Activated T-helper 1 cell treated with anti-CD3 and anti-CD28 coated beads, Interleukin-12 subunit alpha, Interleukin-12 subunit beta, Interleukin-2, Interleukin-4 antibody, amounts not matched to agents 30 ng/mL and 10 ng/mL and 1 ng/mL, durations not matched to agents 14 hours and 24 hours and 36 hours (primary cell): ENCODE measurements at places on chromosomes 2 and 18. TPM values are rescaled to one million over a fixed set of nuclear protein-coding genes. Genes with fewer than 3 reads are reported as not detected.
A peak's percentile ranks its signal among the peaks of the same experiment; 100 is the strongest.

DNA sequence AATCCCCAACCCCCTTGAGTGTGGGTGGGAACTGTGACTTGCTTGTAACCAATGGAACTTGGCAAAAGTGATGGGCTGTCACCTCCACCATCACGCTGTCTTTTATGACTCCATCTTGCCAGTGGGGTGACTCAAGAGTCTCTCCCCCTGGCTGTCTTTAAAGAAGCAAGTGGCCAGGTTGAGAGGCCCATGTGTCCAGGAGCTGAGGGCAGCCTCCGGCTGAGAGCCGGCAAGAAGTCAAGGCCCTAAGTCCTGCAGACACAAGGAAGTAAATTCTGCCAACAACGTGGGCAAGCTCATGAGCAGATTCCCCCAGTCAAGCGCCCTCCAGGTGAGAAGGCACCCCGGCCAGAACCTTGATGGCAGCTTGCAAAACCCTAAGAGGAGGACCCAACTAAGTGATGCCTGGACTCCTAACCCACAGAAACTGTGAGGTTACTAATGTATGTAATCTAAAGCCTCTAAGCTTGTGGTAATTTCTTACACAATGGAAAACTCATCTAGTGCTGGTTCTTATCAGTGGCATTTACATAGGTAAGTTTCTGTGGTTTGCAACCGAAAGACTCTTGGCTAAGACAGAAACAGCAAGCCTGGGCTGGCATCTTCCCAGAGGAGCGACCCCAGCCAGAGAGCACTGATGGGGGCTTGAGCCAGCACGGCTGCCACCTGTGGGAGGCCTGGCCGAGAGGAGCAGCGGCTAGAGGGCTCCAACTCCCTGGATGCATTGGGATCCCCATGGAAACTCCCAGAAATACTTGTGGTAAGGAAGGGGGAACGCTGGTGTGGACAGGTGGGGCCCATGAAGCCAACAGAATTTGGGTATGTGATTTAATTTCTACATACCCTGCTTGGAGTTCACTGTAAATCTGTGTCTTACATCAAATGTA lies 49.3 kb downstream of the CIB4 start:
- no peak overlapping the region for H3K27ac ChIP-seq
- no peak for DNase-seq

The CNTNAP5 gene
- not detected in 2 replicates for total RNA-seq

DNA sequence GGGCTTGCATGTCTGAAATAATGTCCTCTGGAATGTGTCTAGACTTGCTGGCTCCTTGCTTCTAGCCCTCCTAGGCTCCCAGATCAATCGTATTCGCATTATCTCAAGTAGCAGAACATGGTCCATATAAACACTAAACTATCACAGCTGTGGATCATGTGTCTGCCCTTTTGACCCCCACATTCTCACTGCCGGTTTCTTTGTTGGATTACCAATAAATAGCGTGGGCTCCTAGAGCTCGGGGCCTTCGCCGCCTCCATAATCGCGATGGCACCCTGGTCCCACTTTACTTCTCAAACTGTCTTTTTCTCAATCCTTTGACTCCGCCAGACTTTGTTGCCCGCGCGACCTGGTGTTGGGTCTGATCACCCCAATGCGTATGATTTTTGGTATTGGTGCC lies 6.3 kb upstream of the SCYGR8 start:
- no peak for DNase-seq
- H3K27ac ChIP-seq: no peak overlapping the region
- peaks cover 5% of the 10 kb centered on the region for H3K27me3 ChIP-seq

DNA sequence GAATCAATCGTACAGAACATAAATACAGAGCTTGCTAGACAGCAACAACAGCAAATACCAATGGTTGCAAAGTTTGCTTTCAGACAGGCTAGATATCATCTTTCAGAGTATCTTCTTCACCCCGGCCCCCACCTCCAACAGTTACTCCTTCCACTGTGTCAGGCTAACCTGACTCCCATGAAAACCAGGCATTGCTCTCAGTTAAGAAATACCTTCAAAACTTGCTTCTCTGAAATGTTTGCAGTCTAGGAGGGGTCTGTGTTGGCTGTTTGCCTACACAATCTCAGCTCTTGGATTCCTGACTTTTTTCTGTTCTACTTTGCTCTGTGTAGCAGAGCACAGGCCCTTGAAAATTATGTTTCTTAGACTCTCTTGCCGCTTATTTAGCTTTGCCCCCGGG lies 599.5 kb upstream of the SYT4 start:
- H3K4me3 ChIP-seq: no peak overlapping the region
- no peaks in the 10 kb centered on the region for H3K27me3 ChIP-seq
- no peaks in the 10 kb centered on the region for H3K4me1 ChIP-seq
- H3K36me3 ChIP-seq: no peaks in the 10 kb centered on the region
- no peak for DNase-seq
- H3K27ac ChIP-seq: no peak overlapping the region

DNA sequence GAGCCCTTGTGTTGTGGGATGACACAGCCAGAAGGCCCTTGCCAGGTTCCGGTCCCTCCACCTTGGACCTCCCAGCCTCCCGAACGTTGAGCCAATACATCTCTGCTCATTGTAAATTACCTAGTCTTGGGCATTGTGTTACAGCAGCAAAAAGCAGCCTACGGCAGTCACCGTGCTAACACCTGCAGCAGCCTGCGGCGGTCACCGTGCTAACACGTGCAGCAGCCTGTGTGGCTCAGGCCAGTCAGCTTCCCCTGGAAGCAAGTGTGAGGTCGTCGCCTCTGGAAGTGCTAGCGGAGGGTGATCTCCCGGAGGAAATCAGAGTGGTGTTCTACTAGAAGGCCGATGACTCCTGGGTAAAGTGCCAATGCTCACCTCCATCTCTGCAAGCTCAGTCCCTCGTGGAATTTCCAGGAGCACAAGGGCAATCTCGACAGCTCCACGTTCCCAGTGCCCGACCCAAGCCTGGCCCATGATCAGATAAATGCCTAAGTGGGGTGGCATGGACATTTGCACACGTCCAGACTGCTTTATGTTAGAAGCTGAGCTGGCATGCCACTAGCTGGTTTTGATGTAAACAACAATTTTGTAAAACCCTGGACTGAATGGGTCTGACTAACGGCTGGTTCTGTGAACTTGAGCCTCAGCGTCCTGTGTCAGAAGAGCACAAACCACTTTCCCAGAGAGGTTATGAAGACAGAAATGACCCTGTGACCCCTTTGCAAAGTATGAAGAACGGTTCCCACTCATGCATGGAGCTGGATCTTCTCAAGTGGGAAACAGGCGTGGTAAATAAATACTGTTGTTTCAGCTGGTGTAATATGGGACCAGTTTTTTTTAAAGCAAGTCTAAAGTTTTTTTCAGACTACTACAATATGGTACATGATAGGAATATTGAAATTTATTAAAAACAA lies 11.4 kb upstream of the CNDP1 start:
- peaks cover 2% of the 10 kb centered on the region for H3K27me3 ChIP-seq
- no peak overlapping the region for H3K27ac ChIP-seq
- DNase-seq: no peak
- no peak overlapping the region for H3K4me3 ChIP-seq
- no peaks in the 10 kb centered on the region for H3K4me1 ChIP-seq

DNA sequence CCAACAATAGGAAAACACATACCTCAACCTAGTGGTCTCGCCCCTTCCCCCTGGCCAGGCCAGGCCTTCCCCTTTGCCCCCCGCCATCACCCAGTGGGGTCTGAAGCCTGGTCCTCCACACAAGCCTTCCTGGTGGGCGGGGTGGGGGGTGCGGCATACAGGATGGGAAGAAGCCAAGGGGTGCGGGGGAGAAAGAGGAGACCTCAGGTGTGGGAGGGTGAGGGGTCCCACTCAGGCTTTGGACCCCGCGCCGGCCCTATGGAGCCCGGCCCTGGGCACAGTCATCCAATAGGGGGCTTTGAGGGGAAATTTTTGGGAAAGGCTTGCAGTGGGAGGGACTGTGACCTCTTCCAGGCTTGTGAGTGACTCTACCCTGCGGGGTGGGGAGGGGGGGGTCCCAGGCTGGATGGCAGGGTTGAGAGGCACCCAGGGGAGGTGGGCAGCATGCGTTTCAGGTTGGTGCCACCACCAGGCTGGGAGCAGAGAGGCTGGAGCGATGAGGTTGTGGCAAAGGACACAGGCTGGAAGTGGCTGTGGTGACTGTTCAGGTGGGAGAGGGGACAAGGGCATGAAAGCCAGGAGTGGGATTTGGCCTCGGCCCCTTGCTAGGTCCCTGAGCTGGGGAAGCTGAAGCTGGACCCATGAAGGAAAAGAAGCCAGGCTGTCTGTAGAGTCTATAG lies 1.3 kb downstream of the SLC66A3 start:
- H3K4me3 ChIP-seq: peak overlapping the region; percentile 76
- H3K4me1 ChIP-seq: peaks cover 21% of the 10 kb centered on the region
- H3K36me3 ChIP-seq: no peaks in the 10 kb centered on the region
- peaks cover 3% of the 10 kb centered on the region for H3K27me3 ChIP-seq

DNA sequence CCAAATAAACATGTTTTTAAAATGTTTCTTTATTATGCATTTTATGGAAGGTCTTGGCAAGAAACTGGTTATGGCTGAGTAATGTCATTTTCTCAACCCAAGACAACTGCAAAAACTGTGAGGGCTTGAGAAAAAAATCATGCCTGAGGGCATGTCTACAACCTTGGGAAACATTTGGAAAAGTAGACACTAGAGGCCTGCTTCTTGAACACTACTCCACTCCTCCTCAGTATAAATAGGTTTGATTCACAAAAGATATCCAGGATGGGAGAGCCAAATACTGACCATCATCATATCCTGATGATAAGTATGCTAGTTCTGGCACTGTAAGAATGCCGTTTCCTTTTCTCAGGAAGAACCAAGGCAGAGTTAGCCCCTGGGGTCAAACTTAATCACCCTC lies 71.1 kb downstream of the OSR1 start:
- peaks cover 2% of the 10 kb centered on the region for H3K27me3 ChIP-seq
- no peak overlapping the region for H3K4me3 ChIP-seq
- DNase-seq: no peak
- H3K27ac ChIP-seq: no peak overlapping the region

GRCh38 chr18:22921772-22922171 lies 11.4 kb upstream of the RBBP8 start:
- no peak overlapping the region for H3K27ac ChIP-seq
- H3K36me3 ChIP-seq: no peaks in the 10 kb centered on the region
- no peak for DNase-seq
- no peak overlapping the region for H3K4me3 ChIP-seq
- no peaks in the 10 kb centered on the region for H3K4me1 ChIP-seq

- H3K36me3 ChIP-seq: no peaks in the 10 kb centered on the region
- H3K4me3 ChIP-seq: no peak overlapping the region
- H3K27ac ChIP-seq: no peak overlapping the region
- H3K4me1 ChIP-seq: no peaks in the 10 kb centered on the region
Measured at GRCh38 chr18:41391616-41392595, 563.1 kb upstream of the PIK3C3 start.

DNA sequence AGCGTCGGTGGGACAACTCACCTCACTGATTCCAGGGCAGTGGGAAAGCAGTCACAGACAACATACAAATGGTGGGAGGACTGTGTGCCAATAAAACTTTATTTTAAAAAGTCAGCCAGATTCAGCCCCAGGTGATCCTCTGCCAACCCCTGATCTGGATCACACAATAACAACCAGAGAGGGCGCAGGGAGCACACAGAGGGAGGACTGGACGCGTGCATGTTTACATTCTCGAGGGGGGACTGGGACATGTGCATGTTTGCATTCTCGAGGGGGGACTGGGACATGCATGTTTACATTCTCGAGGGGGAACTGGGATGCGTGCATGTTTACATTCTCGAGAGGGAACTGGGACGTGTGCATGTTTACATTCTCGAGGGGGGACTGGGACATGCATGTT lies 209.5 kb downstream of the NDUFA10 start:
- H3K4me1 ChIP-seq: no peaks in the 10 kb centered on the region
- H3K27ac ChIP-seq: no peak overlapping the region
- H3K4me3 ChIP-seq: no peak overlapping the region
